ENCODE measurements at places on chromosomes 11 and 22.

DNA sequence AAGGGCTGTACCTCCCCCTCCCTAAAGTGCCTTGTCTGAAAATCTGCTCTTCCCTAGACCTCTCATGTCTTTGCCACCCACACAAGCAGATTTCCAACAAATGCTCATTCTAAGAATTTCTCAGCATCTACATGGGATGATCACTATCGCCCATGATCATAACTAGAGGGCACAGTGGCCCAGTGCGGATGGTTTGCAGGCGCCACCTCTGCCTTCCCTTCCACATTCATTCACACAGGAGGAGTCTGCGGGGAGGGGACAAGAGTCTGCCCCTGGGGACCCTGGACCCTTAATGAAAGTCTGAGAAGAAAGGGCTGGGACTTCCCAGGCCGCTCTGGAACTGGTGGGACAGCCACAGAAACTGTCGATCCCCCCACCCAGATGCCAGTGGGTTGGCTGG is 28.9 kb downstream of the KCTD17 start:
- DNase-seq, result no peak

- no peak for DNase-seq
Measured at GRCh38 chr11:69450064-69450856, 31.2 kb upstream of the LINC01488 start.

- peak; percentile 41 for DNase-seq
Measured at GRCh38 chr11:19508165-19508564, 204.5 kb upstream of the NAV2 start.

GRCh38 chr11:104286129-104286528 is 122.2 kb upstream of the PDGFD start:
- DNase-seq, result no peak

- DNase-seq, result no peak
Measured at GRCh38 chr11:33040033-33040861, 875 bp downstream of the TCP11L1 start.

GRCh38 chr11:5809905-5810795 is 1.4 kb downstream of the OR52N2 start:
- no peak for DNase-seq

DNA sequence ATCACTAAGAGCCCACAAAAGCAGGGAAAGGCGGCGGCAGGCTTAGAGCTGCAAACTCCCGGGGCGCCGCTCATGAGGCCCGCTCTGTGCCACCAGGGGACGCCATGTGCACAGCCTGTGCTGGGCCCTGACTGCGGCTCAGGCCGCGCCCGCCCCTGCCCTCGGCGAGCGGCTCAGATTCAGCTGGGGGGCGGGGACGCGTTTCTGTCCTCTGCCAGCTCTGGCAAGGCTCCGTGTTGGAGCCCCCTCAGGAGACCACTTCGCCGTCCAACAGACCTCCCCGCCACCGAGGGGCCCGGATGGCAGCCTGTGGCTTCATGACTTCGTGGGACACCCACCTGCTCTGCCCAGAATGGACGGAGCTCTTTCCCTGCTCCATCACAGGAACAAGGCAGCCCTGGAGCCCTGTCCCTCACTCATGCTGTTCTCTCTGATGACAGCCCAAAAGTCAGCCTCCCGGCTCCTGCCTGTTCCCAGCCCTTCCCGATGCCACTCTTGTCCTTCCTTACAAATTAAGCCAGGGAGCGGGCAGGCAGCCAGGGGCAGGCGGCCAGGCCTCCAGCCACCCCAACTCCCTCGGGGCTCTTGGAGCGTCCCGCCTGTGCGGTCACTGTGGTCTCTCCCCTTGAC is 69.1 kb downstream of the NAT10 start:
- peak; percentile 66 for DNase-seq

- no peak for DNase-seq
Measured at GRCh38 chr22:23553924-23554870, 25.9 kb downstream of the IGLL1 start.

GRCh38 chr11:114254571-114255146 is 41.5 kb upstream of the NNMT start:
- no peak for DNase-seq

DNA sequence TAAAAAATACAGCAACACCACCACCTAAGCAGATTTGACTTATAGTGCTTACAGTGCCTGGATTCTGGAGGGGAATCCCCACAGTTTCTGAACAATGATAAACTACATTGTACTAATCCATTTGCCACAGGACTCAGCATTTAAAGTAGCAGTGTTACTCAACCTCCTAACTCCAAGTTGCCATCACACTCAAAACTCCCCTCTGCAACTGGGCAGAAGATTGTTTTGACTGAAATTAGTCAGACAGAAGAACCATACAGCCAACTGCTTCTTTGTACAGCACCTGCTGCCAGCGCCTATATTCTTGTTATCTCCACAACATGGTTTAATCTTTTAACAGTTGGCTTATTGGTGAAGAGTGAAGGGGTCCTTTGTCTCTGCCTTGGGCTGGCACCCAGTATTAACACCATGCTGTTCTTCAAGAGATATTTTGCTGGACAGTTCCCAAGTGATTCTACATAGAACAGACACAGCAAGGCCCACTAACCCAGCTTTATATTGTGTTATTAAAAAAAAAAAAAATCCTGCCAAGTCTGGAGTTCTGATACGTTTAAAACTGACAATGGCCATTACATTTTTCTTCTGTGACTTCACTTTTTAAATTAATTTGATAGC is 273.2 kb downstream of the DCDC1 start:
- DNase-seq, result no peak

- no peak for DNase-seq
Measured at GRCh38 chr11:28400331-28401100, 292.3 kb downstream of the METTL15 start.

DNA sequence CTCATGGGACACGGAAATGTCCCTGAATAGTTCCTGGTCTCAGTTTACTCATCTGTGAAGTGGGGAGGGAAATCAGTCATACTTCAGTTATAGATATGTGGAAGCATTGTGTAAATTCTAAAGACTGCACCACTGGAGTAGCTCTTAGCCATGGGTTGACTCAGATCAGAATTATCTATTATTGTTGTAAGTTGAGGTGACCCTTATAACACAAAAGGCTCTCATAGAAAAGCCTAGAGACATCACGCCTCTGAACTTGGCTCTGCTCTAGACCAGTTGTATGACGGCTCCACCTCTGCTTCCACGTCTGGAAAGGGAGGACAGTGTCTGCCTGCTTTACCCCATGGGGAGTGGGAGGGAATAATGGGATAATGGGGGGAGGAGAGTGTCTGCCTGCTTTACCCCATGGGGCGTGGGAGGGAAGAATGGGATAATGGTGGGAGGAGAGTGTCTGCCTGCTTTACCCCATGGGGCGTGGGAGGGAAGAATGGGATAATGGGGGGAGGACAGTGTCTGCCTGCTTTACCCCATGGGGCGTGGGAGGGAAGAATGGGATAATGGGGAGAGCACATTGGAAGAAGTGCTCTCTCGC is 98.2 kb downstream of the AMOTL1 start:
- DNase-seq, result no peak

DNA sequence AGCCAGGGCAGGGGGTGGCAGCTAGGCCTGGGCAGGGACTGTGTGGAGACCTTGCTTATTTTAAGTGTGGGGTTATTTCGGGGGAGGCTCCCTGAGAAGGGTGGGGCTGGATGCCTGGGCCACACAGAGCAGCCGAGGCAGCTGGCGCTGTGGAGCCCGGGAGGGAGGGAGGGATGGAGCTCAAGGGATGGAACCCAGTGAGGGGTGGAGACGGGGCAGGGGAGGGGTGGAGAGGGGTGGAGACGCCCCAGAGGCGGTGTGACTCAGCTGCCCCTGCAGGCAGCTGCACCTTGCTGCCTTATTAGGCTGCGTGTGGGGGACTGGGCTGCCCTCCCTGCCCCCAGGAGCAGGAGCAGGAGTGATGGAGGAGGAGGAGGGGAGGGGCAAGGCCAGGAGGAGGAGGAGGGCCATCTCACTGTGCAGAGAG is 9.8 kb upstream of the TSSC4 start:
- DNase-seq, result no peak

- DNase-seq, result no peak
Measured at GRCh38 chr11:114109206-114110090, 49.9 kb downstream of the ZBTB16 start.

- no peak for DNase-seq
Measured at GRCh38 chr11:113048820-113049768, 87.9 kb downstream of the NCAM1 start.

DNA sequence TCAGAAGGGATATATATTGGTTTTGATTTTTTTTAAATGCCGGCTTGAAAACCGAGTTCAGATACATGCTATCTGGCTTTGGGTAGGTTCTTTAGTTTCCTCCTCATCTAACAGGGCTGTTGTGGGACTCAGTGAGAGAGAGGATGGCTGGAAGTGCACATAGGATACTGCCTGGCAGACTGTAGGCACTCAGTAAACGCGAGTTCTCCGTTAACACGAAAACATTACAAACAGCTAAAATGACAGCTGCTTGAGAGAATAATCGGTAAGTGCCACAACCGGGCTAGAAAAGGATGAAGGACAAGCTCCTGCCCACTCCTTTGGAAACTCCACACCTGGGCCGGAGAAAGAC is 369 bp downstream of the XRRA1 start:
- no peak for DNase-seq

- DNase-seq, result no peak
Measured at GRCh38 chr11:2249189-2249916, 21.0 kb downstream of the ASCL2 start.

DNA sequence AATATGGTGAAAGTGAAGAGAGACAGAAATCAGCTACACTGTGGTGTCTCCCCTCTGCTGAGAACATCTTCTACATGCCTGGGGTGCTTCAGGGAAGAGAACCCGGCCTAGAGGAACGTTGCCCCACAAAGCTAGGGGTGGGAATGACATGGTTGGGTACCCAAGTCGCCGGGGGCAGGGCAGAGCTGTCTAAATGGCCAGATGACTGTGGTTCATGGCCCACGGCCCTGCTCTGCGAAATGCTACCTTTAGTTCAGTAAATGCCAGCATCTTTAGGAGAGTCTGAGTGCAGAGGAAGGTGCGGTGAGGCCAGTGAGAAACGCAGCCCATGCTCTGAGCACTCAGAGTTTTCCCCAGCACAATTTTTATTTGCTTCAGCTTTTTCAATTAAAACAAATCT is 12.8 kb downstream of the BRD1 start:
- no peak for DNase-seq

DNA sequence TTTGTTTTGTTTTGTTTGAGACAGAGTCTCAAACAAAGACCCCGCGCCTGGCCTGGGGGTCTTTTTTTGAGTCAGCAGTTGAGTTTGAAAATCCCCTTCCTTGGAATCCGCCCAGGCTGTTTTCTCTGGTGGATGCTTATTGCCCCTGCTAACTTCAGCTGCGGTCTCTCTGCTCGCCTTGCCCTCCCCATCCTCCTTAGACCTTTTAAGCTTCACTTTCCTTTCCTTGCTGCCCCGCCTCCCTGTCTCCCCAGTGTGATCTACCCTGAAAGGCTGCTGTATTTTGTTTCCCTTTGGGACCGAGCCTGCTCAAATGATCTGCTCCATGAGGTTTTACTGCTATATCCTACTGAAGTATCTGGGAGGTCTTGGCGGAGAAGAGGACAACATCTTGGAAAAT is 2.5 kb downstream of the USP18 start:
- no peak for DNase-seq

DNA sequence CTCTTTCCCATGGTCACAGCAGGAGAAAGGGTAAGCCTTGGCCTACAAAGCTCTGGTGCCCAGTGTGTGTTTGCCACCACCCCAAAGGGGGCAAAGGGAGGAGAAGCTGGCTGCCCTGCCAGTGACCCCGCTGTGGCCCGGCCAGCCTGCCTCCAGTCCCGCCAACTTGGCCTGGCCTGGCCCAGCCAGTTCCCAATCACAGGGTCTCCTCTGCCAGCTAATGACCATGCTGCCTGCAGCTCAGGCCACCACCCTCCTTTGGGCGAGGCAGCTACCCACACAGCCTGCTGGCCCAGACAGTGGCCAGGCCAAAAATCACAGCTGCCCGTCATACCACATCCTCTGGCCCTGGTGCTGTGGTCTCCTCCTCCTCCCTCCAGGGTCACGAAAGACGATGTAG is 5.1 kb downstream of the GDPD5 start:
- DNase-seq, result no peak

- no peak for DNase-seq
Measured at GRCh38 chr11:118200901-118201680, 23.7 kb downstream of the JAML start.

DNA sequence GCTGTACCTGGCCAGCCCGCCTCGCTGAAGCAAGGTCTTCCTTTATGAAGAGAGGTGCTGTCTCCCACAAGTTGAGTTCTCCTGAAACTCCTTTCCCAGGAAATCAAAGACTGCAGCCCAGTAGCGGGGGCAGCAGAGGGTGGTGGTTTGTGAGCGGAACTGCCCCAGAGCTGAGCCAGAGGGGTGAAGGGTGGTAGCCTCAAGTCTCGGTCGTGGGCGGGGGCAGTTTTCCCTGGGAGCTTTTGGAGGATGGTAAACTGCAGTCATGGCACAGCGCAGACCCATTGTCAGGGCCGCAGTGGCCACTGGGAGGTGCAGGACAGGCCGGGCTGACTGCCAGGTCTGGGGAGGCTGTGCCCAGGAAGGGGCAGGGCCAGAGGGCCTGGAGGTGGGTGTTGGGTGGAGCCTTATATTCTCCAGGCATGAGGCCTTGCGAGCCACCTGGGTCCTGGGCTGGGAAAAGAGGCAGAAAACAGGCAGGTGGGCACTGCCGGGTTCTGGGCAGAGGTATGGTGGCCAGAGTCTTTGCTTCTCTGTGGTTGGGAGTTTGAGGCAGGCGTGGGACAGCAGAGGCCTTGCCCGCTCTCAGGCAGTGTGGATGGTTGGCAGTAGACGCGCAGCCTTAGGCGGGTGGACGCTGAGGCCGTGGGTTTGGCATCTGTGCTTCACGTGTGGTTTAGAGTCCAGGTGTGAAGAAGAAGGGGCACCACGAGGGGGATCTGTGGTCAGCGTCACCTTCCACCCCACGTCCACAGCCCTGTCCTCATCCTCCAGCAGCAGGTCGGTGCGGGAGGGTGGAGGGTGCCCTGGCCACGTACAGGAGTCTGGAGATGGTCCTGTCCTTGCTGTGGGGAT is 1176.4 kb downstream of the BRD1 start:
- DNase-seq, result no peak

DNA sequence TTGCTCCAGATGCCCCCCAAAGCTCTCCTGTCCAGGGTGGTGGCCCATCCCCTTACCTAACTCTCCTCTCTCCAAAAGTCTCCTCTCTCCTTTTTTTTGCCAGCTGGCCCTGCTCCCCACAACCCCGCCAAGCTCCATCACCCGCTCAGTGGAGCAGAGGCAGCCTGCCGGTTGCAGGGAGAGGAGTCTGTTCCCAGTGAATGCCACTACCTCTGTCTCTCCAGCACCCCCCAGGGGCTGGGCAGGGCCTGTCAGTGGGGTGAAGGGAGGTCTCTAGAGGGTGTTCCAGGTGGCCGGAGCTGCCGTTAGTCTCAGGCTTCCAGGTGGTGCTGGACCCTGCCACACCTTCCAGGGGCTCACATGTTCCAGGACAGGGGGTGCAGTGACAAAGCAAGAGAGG is 387.0 kb downstream of the CTTN start:
- DNase-seq, result no peak

- DNase-seq, result peak; percentile 8
Measured at GRCh38 chr22:44402196-44403111, 89.7 kb upstream of the SHISAL1 start.

DNA sequence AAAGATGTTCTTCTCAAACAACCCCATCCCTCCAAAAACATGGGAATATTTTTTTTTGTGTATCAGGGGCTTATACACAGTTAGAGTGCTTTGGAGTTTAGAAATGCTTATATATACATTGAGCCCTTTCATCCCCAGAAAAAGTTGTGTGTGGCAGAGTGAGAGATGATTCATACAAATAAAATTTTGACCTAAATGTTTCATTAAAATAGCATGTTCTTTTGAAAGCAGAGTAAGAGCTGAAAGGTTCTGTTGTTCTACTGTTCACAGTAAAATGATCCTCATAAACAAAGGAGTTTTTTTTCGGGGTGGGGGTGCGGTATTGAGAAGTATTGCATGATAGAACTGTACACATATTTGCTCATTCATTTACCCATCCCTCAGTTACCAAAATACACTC is 512.4 kb downstream of the DLG2 start:
- DNase-seq, result no peak
